ENCODE measurements at places on chromosomes 1 and 21.

GRCh38 chr1:240803151-240803550 is 191.2 kb upstream of the GREM2 start:
- DNase-seq: no peak

DNA sequence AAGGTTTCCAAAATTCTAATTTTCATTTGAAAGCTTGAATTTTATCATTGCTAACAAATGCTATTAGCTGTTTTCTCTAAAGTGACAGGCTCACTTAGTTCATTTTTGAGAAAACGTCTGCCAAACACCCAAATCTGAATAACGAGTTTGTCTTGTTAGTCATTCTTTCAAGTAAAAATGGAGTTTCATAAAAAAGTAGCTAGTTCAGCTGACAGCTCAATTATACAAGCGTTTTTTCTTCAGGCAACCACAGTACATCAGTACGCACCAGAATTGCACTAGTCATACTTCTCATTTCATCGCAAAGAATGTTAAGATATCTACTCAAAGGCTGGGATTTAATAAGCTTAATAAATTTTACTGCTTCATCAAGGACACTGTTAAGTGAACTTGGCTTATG is 72.3 kb upstream of the SLFNL1 start:
- no peak for DNase-seq

GRCh38 chr1:88612292-88612691 is 71.8 kb upstream of the PKN2 start:
- no peak for DNase-seq

DNA sequence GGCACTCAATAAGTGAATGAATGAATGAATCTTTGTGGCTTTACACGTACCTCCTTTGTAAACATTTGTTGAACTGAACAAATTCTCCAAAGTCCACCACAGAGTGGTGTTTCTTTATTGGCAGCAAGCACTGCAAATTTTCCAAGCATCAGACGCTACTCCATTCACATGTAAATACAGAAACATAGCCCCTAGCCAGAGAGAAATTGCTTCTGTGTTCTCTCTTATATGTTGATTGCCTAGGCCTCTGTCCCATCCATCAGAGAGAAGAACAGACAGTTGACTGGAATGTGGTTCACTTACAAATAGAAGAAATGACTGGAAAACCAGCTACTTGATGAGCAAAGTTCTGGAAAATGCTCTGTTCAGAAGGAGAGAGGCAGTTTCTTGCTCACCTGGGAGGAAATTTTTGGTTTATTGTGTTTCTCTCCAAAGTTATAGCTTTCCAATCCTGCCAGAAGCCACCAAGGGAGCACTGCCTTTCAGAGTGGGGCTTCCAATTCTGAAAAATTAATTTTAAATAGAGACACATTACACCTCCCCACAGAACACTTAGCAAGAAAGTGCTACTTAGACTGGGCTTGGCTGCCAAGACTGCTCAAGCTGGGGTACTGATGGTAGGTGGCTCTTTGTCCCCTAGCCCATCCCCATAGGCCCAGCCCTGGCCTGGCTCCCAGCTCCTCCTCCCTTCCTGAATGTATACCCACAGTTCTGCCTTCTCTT is 18.1 kb upstream of the KIRREL1 start:
- DNase-seq: no peak

GRCh38 chr1:216632980-216633379 is 90.2 kb downstream of the ESRRG start:
- peak; percentile 66 for DNase-seq

DNA sequence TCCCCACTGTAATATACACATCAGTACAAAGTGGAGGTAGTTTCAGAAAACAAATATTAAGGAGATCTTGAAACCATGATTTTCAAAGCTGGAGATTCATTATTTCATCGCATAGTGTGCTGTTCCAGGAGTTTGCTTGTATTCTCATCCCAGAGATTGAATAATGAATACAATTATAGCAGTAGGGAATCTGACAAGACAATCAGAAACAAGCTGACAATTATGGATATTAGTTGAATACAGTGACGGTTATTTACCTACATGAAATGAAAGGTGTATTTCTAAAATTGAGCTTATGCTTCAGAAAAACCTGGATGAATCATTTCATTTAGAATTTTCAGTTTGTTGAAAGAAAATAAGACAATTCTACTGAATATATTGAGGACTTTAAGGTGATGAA is 2119.0 kb downstream of the MRPL39 start:
- DNase-seq: no peak

GRCh38 chr1:63622849-63623566 is 29.8 kb downstream of the PGM1 start:
- peak; percentile 24 for DNase-seq

DNA sequence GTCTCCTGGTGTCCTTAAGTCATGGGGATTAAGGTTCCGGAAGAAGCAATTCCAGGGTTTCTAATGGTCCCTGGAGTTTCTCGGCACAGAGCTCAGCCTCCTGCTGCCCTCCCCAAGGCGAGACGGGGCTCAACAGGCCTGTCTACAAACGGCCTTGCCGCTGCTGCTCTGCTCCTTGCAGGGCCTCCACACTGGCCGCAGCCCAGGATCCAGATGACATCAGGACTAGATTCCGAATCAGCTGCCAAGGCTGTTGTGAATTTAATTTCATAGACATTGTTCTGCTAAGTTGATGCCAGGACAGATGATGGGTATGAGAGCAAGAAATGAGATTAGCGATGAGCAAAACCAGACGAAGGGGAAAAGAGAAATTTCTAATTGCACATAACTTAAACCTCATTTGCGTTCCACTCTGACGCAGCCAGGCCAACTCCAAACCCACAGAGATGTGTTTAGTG is 103.6 kb upstream of the BACE2 start:
- no peak for DNase-seq

DNA sequence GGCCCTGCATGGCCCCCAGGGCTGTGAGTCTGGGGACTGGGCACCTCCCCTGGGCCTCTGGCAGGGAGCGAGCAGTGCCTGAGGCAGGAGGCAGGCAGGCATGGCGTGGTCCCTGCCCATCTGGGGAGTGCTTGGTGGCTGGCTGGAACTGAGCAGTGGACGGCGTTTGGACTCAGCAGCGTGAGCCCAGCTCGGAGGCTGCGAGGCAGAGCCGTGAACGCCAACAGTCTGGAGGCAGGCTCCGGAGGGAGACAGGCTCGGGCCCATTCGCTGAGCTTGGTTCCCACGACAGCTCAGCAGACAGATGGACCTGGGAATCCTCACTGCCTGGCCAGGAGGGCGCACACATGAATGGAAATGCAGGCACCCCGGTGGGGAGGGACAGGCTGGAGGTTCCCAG is 160.7 kb upstream of the POU3F1 start:
- DNase-seq: no peak

- DNase-seq: no peak
Measured at GRCh38 chr1:224939844-224940425, 10.5 kb downstream of the DNAH14 start.

DNA sequence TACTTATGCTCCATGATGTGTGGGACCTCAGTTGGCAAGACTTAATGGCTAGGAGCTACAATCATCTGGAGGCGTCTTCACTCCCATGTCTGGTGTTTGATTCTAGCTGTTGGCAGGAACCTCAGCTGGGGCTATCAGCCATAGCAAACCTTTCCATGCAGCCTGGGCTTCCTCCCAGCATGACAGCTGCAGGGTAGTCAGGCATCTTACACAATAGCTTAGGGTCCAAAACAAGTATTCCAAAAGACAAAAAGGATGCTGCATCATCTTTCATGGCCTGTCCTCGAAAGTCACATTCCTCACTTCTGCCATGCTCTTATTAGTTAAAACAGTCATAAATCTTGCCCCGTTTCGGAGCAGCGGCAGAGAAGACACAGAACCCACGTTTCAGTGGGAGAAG is 90.9 kb downstream of the LRRC8C start:
- no peak for DNase-seq

GRCh38 chr1:87786229-87786628 is 457.5 kb downstream of the LMO4 start:
- DNase-seq: no peak

GRCh38 chr1:74963120-74963519 is 171.1 kb upstream of the LHX8 start:
- DNase-seq: peak; percentile 10

DNA sequence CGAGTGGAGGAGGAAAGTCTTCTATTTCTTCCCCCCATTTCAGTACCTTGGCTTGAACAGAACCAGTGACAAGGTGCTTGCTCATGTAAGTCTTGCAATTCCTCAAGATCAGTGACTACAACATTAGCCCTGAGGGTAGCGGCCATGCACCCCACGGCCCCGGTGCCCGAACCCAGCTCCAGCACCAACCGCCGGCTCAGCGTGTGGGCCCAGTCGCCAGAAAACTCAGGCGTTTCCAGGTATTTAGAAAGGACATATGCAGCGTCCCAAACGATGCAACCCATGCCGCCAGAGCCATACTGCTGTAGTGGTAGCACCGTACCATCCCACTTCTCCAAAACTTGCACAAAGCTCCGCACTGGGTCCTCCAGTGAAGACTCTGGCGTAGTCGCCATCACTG is 11.2 kb upstream of the MANEAL start:
- DNase-seq: no peak

- DNase-seq: no peak
Measured at GRCh38 chr1:86848654-86849053, 65.3 kb downstream of the SELENOF start.

GRCh38 chr1:219782311-219782710 is 146.0 kb downstream of the SLC30A10 start:
- DNase-seq: peak; percentile 60

- DNase-seq: no peak
Measured at GRCh38 chr1:45864167-45865106, 61.0 kb downstream of the MAST2 start.

- no peak for DNase-seq
Measured at GRCh38 chr1:228148196-228148861, 1.4 kb upstream of the GJC2 start.

GRCh38 chr1:233904633-233905415 is at the start of gene SLC35F3:
Gene SLC35F3 (plus strand): TSS chr1:233904676.
- DNase-seq: peak; percentile 1

DNA sequence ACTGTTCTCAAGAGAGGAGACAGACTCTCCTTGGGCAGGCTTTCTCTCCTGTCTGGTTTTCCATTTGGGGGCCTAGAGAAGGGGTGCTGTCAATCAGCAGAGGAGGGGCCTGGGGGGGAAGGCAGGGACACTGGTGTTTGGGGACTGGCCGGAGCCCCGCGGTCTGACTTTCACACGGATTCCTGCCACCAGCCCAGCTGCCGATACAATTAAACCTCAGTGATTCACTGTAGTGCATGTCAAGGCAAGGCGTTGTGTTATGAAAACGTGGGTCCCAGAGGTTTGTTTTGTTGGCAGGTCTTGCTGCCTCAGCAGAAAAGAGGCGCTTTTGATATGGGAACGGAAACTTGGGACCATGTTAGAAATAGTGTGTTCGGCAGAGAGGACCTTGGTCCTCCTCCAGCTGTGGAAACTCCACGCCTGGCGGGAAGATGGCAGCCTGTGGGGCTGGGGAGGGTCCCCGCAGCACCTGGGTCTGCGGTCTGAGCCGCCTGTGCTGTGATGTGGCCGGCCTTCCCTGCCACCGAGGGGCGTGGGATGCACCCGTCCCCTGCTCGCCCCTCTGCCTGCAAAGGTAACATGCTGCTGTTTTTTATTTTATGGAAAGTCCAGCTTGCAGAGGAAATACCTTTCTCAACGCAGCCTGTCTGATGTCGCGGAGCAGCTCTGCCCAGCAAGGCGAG is 47.6 kb downstream of the SPSB1 start:
- DNase-seq: no peak

DNA sequence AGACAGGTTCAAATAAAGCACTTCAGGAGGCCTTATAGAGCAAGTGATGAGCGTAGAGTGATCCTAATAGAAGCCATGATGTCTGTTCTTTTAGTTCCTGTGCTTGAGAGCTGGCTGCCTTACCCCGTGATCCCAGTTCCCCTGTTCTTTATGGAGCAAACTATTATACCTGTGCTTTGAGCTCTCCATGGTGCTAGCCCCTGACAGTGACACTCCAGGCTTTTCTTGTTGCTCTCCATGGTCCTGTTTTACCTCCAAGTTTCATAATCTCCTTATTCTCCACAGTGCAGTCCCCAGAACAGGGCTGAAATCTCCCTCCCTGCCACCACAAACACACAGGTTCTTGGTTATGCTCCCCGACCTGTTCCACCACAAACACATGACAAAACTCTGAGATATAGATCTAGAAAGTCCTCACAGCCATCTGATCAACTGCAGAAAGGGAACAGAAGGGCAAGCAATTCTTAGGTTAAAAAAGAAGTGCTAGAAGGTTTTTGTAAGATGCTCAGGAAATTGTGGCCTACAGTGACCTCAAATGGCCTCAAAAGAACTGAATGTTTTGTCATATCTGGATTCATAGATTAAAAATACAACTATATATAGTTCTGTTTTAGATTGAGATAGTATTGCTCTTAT is 6.0 kb downstream of the CADM3 start:
- no peak for DNase-seq

GRCh38 chr1:221264848-221265247 is 385.6 kb downstream of the HLX start:
- DNase-seq: no peak

GRCh38 chr21:45022736-45023135 is 51.6 kb upstream of the ADARB1 start:
- no peak for DNase-seq

DNA sequence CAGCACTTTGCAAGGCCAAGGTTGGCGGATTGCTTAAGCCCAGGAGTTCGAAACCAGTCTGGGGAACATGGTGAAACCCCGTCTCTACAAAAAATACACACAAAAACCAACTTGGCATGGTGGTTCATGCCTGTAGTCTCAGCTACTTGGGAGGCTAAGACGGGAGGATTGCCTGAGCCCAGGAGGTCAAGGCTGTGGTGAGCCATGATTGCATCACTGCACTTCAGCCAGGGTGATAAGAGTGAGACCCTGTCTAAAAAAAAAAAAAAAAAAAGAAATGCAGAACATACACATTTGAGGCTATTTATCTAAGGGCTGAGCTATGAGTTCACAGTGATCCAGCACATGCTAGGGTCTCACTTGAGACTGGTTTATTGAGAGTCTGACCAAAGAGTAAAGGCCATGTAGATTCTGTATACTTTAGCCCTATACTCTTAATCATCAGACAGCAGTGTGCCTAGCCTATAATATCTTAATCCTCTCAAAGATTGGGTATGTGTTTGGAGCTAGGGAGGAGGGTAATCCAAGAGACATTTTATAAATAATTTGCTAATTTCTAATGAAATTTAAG is 23.9 kb downstream of the RNF2 start:
- DNase-seq: no peak

GRCh38 chr1:102098536-102098935 is 101.8 kb upstream of the OLFM3 start:
- no peak for DNase-seq

DNA sequence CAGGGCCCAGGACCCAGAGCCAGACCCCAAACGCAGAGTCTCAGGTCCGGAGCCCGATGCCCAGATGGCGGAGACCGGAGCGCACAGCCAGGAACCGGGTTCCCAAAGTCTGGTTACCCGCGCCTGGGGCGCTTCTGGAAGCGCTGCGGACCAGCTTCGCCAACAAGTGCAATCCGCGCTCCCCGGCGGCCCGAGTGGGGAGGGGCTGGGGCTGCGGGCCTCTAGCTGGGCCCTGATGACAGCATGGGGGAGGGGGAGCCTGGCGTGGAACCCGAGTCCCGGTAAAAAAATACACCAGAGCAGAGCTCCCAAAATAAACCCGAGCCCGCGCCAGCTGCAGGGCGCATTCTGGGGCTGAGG is 494 bp downstream of the NT5C1A start:
- no peak for DNase-seq
